ENCODE measurements at places on chromosomes 5 and 9.

DNA sequence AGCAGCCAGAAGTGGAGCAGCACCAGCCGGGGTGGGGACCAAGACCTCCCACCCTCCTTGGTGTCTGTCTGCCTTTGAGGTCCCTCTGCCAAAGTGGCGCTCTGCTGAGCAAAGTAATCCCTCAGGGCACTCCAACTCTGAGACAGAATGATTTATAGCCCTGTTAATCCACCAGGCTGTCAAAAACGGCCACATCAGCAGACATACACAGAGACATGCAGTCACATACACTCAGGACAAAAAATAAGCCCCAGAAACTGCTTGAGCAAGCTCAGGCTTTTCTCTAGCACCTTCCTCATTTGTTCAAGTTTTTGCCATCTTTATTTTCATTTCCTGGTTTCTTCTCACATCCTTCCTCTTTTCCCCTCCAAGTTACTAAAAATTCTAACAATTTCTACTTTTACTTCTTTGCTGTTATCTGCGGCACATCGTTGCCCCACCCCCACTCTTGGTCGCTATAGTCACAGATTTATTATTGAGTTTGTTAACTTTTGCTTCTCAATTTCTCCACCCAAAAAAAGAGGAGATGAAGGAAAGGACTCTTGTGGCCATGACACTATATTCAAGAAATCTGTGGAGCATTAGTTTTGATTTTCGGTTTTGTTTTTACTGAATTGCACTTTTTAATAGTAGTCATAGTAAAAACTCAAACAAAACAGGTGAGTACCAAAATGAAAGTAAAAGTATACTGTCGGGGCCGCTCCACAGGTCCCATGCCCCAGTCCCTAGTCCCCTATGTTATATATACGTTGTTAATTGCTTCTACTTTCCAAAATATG, 17.4 kb upstream of the ADRB2 start:
- DNase-seq, result no peak

GRCh38 chr9:124356745-124357390, 58.4 kb downstream of the PSMB7 start:
- no peak for DNase-seq

DNA sequence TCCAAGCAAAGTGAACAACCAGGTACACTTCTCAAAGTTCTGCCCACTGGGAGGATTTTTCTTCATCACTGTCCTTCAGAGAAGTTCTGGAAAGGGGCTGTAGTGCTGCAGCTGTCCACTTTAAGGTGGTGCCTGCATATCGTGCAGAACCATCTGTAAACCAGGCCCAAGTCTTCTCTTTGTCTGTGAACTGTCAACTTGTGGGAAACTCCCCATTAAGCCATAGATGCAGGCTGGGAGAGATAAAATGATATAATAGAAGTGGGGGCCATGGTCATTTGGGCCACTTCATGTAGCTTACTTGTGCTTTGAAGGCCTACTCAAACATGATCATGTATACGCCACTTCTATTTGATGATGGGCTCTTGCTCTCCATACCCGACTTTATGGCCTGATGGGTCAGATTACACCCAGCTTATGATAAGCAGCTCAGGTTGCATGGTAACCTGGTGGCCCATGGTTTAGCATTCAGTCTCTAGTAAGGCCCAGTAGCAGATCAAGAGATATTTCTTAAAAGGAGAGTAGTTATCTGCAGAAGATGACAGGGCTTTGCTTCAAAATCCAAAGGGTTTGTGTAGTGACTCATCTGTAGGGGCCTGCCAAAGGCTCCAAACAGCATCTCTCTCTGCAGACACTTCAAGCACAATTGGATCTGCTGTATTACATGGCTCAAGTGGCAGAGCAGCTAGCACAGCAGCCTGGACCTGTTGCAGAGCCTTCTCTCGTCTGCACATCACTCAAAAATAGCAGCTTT, 15.7 kb upstream of the BTF3 start:
- DNase-seq, result no peak

- no peak for DNase-seq
These were observed 350.5 kb upstream of the DAB2 start for GRCh38 chr5:39775086-39775796.

DNA sequence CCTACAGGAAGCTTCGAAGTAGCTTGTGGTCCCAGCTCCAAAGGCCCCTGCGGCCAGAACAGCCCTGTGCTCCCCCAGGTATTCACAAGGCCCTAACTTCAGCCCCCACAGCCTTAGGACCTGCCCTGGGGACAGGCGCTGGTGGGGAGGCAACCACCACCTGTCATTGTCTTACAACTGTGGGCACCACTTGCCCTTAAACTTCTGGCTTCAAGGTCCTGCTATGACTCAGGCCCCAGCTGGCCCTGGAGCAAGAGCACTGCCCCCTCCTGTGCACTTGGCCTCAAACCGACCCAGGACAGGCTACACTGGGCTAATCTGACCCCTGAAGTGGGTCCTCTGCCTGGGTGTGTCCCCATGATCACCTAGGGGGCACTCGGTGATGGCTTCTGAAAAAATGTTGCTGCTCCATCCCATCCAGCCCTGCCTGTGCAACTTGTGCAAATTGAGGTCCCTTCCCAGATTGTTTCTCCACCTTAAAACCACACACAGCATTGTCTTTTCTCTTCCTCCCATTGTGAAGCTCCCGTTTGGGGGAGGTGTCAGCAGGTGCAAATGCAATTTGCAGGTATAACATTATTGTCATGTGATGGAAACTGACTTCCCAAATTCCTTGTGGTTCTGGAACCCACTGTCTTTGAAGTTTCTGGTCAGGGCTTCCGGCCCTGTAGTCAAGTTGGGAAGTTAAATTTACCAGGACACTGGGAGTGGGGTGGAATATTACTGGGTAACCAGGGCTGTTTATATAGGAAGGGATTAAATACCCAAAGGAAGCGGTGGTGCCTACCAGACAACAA, 1.1 kb upstream of the PROB1 start:
- no peak for DNase-seq

Data from stimulated activated CD8-positive, alpha-beta memory T cell treated with anti-CD3 and anti-CD28 coated beads, Interleukin-4, amount 100 ng/mL, for 24 hours (primary cell).